ENCODE measurements at places on chromosomes 5 and 9. TPM values are rescaled to one million over a fixed set of nuclear protein-coding genes. Genes with fewer than 3 reads are reported as not detected.
A peak's percentile ranks its signal among the peaks of the same experiment; 100 is the strongest.

- no peak for DNase-seq
Measured at GRCh38 chr5:161471211-161471950, 75.1 kb downstream of the GABRB2 start.

GRCh38 chr5:132419502-132420468, 50.3 kb downstream of the SLC22A5 start:
- peak; percentile 63 for DNase-seq

DNA sequence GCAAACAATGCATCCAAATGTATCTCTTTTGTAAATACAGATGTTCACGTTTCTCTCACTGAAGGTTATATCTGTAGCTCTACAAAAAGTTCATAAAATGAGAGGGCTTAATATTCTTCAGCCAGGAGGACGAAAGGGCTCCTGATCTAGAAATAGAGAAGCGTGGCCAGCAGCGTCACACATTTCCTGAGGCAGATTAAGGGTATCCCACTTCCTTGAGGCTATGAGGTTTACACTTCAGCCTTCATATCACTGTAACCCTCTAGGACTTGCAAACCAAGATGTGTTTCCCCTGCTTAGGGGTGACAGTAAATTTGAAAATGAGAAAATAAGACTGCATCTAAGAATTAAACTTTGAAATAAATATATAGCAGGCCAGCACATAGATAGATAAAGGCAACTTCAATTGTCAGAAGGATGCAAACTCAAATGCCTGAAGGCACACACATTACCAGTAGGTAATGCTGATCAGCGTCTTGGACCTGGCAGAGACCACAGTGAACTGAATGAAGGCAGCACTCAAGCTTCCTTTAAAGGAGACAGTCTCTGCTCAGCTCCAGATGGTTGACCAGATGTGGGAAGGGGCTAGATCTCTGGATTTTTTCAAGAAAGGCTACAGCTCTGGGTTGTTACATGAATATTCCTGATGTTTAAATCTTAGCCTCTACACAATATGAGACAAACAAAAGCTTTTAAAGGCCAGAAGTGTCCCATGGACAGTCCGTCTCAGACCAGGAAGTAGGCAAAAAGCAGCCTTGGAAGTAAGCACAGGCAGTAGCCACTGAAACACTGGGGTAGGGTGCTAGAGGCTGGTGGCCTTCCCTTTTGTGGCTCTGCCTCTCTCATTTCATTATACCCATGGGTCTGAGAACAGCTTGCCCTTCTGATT, 197.7 kb downstream of the MCTP1 start:
- DNase-seq = no peak

- peak; percentile 89 for DNase-seq
Measured at GRCh38 chr5:154189819-154190594, 526 bp upstream of the GALNT10 start.

DNA sequence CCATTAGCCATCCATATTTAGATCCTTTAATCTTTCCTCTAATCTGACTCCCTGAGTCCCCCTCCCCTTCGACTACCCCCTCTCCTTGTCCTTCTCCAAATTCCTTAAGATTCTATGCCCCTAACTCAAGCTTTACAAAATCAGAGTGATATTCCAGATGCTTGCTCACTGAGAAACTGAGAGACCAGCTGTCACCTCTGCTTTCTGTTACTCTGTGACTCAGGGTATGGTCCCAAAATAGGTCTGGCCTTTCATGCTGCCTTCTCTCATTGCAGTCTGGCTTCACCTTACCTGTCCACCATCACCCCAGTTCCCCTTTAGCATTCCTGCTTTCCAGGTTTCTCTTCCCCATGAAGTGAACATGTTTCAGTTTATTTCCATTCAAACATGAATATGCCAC, 383.3 kb upstream of the SLC30A5 start:
- no peak for DNase-seq

DNA sequence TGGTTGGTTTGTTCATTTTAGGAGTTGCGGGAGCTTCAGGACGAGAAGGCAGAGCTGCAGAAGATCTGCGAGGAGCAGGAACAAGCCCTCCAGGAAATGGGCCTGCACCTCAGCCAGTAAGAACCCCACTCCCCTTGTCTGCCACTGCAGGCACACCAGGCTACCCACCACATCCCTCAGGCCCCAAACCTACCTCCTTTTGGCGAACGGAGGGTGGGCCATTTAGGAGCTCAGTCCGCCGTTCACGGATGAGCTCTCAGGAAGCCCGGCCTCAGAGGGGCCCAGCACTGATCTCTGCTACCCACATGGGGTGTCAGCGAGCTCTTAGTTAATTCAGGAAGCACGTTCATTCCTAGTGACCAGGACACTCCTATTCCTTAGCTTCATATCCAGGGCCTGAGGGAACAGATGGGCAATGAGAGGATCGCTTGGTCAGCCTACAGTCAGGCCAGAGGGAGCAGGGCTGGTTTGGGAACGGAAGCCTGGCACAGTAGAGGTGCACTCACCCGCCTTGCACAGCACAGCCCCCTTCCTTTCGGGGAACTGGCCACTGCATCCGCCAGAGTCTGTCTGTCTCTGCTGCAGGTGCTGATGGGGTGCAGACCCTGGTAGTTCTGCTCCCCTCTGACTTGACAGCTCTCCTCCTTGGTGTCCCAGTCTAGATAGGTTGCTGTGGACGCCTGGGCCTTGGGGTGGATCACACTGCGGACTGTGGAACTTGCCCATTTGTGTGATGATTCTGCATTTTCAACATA, 21.4 kb downstream of the HNRNPH1 start:
- DNase-seq = no peak

GRCh38 chr5:128304088-128304487, 220.5 kb downstream of the SLC12A2 start:
- peak; percentile 9 for DNase-seq

GRCh38 chr9:20658677-20659473, 25.2 kb upstream of the FOCAD start:
- no peak for DNase-seq

DNA sequence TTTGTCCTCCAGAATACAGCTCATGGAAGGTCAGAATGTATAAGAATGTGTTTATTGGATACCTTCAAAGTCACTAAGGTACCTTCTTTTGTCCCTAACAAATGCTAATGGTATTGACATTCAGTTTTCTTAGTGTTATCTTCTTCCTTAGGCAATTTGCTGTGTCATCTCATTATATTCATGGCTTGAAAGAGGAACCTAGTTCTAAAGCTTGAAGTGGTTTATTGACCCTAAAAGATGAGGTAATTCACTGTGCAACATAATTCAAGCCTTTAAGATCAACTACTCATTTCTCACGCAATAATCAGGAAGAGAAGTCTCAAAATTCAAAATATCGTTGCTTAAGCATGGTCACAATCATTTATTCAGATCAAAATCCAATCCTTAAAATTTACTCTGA, 342.7 kb upstream of the RIOK2 start:
- no peak for DNase-seq

GRCh38 chr9:28832168-28832770, 1259.0 kb upstream of the C9orf72 start:
- DNase-seq = no peak

GRCh38 chr9:6215562-6215961, at the start of gene IL33:
TSS of gene IL33 (plus strand) at chr9:6215807. CDS start at chr9:6241695, 25,888 bp downstream.
- peak; percentile 18 for DNase-seq

DNA sequence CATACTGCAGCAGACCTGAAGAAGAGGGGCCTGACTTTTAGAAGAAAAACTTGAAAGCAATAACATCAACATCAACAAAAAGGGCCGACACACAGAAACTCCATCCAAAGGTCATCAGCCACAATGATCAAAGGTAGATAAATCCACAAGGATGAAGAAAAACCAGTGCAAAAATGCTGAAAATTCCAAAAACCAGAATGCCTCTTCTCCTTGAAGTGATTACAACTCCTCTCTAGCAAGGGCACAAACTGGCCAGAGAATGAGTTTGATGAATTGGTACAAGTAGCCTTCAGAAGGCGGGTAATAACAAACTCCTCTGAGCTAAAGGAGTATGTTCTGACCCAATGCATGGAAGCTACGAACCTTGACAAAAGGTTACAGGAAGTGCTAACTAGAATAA, 186.2 kb upstream of the RAI14 start:
- no peak for DNase-seq

- no peak for DNase-seq
Measured at GRCh38 chr9:74497748-74498620, 849 bp downstream of the RORB start.

DNA sequence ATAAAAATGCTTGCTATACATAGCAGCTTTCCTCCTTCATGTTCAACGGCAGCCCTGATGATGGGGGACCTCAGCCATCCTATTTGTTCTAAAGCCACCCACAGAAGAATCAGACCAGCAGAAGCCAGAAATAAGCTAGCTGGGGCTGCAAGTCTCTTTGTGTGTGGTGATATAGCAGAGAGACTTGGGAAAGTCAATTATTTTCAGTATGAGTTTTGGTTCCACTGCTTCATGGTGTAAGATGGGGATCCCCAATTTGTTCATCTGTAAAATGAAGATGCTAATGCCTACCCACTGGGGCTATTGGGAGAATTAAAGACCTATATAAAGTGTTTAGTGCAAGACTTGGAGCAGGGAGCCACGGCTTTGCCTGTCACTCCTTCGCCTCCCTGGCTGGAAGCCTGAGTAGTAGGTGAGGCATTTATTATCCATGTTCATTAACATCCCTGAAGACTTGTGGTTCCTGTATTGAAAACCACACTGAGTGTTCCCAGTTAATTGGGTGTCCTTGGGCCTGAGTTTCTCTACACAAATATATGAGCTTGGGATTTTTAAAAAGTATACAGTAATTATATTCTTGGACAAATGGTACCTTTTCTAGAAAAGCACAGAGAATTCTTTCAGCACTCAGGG, 210.1 kb upstream of the SLC24A2 start:
- no peak for DNase-seq

- DNase-seq = peak; percentile 28
Measured at GRCh38 chr9:38178237-38178636, 109.2 kb upstream of the SHB start.

DNA sequence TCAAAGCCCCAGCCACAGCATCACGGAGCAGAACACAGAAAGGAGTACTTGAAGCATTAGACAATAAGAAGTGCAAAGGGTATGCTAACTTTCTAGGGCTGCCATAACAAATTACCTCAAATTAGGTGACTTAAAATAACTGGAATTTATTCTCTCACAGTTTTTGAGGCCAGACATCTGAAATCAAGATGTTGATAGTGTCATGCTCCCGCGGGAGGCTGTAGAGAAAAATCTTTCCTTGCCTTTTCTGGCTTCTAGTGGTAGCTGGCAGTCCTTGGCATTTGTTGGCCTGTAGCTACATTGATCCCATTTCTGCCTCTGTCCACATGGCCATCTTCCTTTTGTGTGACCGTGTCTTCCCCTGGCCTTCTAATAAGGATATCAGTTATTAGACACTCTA, 51.9 kb upstream of the SPDL1 start:
- DNase-seq = no peak

GRCh38 chr5:2660315-2660714, 91.2 kb downstream of the IRX2 start:
- no peak for DNase-seq

DNA sequence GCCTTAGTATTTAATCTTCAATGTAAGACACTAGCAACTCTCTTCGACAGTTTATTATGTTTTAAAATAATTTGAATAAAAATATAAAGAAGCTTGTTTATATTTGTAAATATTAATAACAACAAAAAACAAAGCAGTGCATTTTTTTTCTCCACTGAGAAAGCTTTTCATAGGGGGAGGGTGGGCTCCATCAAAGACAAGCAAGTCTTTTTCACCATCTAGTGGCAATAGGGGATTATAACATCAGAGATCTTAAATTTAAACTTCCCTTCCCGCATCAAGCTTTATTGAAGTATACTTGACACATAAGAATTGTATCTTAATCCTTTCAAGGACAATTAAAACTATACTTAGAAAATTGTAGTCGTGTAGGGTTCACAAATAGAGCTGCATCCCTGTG, 9.3 kb upstream of the OR13F1 start:
- DNase-seq = no peak

- no peak for DNase-seq
Measured at GRCh38 chr9:135582966-135583687, 21.6 kb downstream of the PAEP start.

- DNase-seq = no peak
Measured at GRCh38 chr9:90175865-90176264, 466.8 kb downstream of the DIRAS2 start.

DNA sequence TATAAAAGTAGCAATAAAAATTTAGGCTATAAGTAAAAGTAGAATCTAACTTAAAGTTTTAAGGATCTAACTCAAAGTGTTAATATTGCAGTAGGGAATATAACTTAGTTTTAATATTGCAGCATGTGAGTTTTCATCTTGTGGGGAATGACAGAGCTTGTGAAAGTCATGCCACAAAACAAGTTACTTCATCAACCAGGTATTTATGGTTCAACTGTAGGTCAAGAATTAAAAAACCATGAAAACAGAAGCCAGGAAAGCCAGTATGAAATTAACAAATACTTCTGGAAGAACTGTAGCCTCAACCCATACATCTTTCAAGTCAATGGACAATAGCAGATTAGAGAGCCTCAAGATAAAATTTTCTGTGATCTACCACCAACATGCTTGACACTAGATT, 19.0 kb downstream of the HMGCS1 start:
- DNase-seq = no peak

GRCh38 chr9:137303151-137303892, 1.3 kb upstream of the NRARP start:
- DNase-seq = peak; percentile 17

- no peak for DNase-seq
Measured at GRCh38 chr5:21931116-21931515, 922.0 kb downstream of the CDH12 start.

DNA sequence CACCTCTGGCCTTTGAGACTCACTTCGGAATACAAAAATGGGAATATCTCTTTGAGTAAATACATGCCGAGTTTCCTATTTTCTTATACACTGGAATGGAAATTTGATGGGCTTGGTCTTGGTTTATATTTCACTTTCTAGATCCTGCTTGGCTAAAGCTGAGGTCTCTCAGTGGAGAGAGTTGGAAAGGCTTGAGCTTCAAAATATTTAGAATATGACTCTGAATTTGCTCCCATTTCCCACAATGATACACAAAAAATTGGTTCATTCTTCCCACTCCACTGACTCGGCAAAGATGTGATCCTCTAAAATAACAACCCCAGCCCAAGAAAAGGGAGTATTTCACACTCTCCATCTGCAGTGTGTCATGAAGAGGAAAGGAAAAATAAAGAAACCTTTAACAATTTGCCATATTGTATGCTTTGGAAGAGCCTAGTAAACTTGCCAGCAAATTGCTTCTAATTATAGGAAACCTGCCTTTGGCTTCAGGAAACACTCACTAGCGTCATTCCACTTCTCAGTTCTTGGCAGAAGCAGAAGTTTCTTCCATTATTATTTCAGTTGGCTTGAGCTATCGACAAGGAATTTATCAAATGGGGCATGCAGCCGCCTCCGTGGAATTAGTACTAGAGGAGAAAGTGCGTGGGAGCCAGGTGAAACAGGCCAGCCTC, 302.9 kb downstream of the NSG2 start:
- no peak for DNase-seq

- peak; percentile 94 for DNase-seq
Measured at GRCh38 chr5:1799602-1800471, at the start of gene MRPL36. TSS of gene MRPL36 (minus strand) at chr5:1799837. CDS start at chr5:1798935, 902 bp downstream.

The SPATA24 gene
- total RNA-seq = not detected

The LRRC19 gene
- 0.78 TPM for total RNA-seq

The SLCO6A1 gene
- not detected for total RNA-seq

The CWC27 gene
- total RNA-seq = 10.9 TPM

The TRPM6 gene
- total RNA-seq = under 0.01 TPM

The FOXD4 gene
- total RNA-seq = 0.99 TPM

Measured in body of pancreas (tissue), 4 donors.